ENCODE measurements at places on chromosomes 5 and 9.

DNA sequence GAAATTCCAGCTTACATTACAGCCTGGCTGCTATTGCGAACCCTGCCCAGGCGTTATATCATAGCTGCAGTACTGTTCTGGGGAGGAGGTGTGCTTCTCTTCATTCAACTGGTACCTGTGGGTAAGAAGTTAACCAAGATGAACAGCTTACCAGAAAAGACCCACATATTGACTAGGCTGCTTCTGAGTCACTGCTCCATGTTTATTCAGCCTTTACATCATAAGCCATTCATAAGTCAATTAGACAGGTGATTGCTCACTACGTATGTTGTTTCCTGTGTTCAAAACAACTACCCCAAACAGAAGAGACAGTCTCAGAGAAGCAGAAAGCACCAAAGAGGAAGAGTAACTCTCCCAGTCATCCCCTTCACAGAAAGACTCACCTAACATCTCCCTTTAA lies 34.7 kb upstream of the SLC22A5 start:
- no peak for DNase-seq

DNA sequence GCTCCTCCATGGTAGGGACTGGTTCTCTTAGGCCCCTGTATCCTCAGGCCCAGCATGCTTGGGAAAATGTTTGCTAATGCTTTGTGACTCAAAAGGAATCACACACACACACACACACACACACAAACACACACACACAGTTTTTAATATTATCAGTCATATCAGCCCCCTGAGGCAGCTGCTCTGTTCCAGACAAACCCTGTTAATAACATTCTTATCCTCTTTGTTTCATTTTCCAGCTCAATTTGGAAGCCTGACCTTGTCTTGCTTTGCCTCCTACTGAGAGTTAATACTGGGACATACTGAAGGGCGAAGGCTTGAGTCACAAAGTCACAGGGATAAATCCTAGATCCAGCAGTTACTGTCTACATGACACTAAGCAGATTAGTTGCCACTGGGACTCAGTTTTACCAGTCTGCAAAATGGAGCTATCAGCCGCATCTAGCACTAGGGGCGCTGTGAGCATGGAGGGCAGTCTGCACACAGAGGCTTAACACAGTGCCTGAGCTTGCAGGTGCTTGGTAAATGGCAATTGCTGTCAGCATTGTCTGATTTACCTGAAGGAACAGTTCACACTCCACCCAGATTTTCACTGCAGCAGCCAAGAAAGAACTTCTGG lies 37.1 kb upstream of the KCNMB1 start:
- DNase-seq: no peak

DNA sequence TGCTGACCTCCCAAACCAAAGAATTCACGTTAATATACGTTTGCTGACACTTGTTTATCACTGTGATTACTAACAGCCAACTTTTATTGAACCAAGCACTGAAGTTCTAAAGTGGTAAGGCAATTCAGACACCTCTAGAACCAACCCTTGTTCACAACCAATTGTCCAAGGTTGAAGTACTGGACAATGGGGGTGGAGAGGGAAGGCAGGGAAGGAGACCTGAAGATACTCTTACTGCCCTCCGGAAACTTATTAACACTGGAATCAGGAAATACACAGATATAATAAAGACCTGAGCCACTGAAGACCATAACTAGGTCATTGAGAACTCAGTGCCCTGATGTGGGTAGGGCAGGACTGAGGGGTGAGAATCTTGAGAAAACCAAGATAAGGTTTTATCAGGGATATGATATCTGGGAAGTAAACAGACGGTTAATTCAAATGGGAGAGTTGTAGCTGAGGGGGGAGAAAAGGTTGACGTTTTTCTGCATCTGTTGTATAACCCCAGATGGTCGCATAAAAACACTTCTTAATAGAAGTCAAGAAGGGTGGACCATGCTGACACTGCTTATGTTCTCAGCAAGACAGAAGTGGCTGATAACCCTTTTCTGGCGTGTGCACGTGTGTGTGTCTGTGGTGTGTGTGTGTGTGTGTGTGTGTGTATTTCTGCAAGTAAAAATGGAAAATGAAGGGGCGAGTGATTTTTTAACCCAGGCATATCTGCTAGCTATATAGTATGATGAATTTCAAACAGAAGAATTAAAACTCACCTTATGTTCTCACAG lies 125.9 kb downstream of the LHFPL2 start:
- no peak for DNase-seq

- DNase-seq: no peak
Measured at GRCh38 chr5:175555168-175555785, 76.9 kb downstream of the SFXN1 start.

- peak; percentile 93 for DNase-seq
Measured at GRCh38 chr9:131167146-131167692, 41.8 kb downstream of the NUP214 start.

Measured in NCI-H526 (cell line).